ENCODE measurements at places on chromosomes 2 and 18. TPM values are rescaled to one million over a fixed set of nuclear protein-coding genes. Genes with fewer than 3 reads are reported as not detected.
A peak's percentile ranks its signal among the peaks of the same experiment; 100 is the strongest.

DNA sequence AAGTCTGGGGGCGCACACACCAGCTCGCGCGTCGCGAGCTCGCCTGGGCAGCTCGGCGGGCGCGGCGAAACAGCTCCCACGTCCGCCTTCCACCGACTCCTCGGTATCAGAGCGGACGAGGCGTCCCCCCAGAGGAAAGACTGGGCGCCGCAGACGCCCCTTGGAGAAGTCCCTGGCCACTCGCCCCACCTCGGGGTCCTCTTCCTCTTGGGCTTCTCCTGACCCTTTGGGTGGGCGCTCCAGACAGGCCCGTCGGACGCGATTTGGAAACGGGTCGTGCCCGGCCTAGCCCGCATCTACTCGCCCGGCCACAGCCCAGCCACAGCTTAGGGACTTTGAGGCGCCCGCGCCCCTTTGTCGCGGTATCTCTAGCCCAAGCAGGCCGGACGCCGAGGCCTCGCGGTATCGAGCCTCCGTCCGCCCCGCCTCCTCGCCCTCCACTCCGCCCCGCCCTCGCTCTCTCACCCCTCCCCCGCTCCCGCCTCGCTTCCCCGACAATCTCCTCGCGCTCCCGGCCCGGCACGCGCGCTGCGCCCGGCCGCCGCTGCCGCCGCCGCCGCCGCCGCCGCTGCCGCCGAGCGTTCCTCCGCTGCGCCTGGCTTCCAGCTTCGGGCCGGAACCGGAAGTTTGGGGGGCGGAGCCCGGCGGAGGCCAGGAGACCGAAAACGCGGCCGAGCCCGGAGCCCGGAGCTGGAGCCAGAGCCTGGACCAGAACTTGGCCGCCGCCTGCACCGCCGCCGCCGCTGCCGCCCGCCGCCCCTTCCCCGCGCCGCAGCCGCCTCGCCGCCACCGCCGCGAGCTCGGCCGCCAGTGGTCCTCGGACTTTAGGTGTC is 749 bp upstream of the ACVR2A start:
- peak; percentile 96 for DNase-seq

- DNase-seq = no peak
These were observed 43.9 kb downstream of the ACSL3 start for GRCh38 chr2:222904557-222905258.

- DNase-seq = no peak
These were observed 23.7 kb downstream of the CENPO start for GRCh38 chr2:24816884-24817283.

GRCh38 chr2:144592500-144593256 is 72.8 kb upstream of the ZEB2 start:
- no peak for DNase-seq

GRCh38 chr2:40147360-40147759 is 304.5 kb downstream of the SLC8A1 start:
- DNase-seq = no peak

GMPPA gene
- total RNA-seq = 17.1 TPM

- no peak for DNase-seq
These were observed 4.1 kb upstream of the TMEM177 start for GRCh38 chr2:119674711-119675500.

DNA sequence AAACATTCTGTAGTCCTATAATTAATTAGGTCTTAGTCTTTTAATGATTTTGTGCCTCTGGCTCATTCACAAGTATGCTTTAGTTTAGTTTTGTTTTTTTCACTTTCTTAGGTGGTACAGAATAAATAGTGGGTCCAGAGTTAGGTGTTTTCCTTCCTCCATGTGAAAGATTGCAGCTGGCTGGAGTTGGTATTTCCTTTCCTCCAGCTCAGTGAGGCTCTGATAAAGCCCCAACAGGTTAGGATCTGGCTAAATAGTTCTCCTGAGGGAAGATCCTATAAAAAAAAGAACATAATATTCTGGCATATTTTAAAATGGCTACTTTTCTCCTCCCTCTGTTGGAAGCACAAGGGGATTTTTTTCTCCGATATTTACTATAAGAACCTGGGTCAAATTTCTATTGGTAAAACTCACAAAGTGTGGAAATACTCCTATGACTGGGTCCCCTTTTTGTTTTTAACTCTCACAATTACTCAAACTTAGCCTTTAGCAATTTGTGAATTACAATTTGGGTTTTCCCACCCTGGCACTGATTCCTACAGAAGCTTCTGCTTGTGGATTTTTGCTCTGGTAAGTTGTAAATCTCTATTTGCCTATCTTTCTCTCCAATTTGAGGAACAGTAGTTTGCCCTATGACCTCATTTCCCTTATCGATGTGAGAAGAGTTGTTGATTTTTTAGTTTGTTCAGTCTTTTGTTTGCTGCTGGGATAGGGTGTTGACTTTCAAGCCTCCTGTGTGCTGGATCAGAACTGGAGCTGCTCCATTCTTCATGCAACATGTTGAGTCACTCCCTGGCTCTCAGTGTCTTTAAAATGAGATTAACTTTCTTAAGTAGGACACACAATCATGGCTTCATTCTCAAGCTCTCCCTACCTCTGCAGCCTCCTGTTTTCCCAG is 500.9 kb downstream of the RNF144A start:
- no peak for DNase-seq

DNA sequence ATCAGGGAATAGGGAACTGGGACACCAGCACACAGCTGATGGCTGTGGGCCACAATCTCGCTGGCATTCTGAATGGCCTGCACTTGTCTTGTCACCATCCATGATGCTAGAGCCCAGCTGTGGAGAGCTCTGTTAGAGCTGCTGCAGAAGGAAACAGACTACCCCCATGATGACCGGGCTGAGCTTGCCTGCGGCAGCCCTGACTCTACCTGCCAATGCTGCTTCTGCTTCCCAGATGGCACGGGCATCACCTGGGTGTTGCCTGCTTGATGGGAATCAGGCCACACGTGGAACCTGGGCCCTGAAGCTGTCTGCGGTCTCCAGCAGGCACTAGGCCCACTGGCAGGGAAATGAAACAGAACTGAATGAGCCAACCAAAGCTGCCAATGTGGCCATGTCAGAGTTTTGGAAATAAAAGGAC is 11.2 kb upstream of the DAW1 start:
- no peak for DNase-seq

BCL2L11 gene
- total RNA-seq = 29.7 TPM

GRCh38 chr2:217707131-217707611 is 295.6 kb downstream of the TNS1 start:
- no peak for DNase-seq

- no peak for DNase-seq
These were observed 1.9 kb upstream of the OTOS start for GRCh38 chr2:240142256-240142775.

HNMT gene
- not detected for total RNA-seq

KLHL41 gene
- 0.07 TPM for total RNA-seq

DNA sequence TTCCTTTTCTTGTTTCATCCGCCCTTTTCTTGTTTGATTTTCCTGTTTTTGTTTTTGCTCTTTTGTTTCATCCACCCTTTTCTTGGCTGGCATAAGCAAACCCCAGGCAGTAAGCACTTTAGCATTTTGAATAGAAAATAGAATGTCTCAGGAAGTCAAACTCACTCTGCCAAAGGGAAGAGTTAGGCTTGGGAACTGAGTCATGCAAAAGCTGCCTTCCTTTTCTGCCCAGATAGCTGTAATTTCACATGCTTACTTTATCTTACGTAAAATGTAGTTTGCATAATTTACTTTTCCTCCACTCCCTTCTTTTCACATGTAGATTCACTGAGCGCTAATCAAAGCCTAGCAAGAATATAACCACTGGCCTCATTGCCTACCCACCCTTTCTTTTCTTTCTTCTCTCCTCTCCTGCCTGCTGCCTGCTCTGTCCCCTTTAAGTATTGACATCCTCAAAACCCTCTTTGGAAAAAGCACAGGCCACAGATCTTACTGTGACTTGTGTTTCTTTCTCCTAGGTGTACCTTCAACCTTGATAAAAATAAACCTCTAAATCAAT is 48.4 kb downstream of the CNGA3 start:
- no peak for DNase-seq

CROCC2 gene
- total RNA-seq = not detected

DNA sequence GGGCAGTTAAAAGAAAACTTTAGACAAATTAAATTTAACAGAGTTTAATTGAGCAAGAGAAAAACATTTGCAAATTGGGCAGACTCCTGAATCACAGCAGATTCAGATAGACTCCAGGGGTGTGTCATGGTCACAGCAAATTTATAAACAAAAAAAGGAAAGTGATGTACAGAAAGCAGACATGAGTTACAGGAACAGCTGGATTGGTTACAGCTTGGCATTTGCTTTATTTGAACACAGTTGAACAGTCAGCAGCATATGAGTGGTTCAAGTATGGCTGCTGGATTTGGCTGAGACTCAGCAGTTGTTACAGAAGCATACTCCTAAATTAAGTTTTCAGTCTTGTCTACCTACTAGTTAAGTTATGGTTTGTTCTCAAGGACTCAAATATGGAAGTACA is 82.3 kb upstream of the NYAP2 start:
- no peak for DNase-seq

DNA sequence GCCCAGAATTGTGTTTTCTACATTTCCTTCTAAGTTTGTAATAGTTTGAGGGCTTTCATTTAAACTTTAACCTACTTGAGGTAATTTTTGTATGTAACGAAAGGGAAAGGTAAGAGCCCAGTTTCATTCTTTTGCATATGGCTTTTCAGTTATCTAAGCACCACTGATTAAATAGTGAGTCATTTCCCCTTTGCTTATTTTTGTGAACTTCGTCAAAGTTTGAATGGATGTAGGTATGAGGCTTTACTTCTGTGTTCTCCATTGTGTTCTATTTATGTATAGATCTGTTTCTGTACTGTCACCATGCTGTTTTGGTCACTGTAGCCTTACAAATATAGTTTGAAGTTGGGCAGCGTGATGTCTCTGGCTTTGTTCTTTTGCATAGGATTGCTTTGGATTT is 944.8 kb upstream of the CNTNAP5 start:
- DNase-seq = no peak

DNA sequence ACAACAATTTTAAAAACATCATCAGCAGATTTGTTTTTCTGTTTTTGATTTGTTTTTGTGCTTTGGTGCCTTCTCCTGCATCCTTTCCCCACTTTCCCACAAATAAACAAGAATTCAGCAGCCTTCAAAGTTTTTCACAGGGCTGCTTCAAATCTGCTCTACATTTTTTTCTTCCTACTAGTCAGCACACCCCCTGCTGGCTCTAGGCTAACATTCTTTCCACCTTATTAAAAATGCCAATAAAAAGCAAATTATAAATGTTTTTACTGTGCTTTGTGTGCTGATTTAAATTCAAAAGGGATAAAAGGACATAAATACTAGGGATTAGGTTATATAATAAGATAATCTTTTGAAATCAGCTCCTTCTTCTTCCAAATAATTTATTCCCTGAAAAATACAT is 6.2 kb upstream of the CNTNAP5 start:
- DNase-seq = peak; percentile 57

GRCh38 chr2:47079515-47080412 is 75.3 kb downstream of the STPG4 start:
- DNase-seq = no peak

DNA sequence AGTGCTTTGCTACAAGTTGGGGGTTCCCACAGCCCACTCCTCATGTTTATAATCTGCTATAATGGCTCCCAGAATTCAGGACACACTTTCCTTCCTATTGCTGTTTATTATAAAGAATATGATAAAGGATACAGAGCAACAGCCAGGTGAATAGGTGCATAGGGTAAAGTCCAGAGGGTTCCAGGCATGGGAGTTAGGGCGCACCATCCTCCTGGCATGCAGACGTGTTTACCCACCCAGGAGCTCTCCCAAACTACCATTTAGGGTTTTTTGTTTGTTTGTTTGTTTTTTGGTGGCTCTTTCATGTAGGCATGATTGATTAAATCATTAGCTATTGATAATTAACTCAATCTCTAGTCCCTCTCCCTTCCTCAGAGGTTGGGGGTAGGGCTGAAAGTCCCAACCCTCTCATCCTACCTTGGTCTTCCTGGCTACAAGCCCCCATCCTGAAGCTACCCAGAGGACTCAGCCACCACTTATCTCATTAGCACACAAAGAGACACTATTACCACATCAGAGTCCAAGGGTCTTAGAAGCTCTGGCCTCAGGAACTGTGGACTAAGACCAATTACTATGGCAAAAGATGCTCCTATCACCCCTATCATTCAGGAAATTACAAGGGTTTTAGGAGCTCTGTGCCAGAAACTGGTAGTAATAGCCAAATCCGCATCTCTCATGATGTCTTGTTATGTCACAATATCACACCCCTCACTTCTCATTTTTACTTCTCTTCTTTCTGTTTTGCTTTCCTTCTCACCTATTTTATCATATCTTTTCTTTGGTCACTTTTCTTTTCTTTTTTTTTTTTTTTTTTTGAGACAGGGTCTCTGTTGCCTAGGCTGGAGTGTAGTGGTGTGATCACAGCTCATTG is 154.9 kb upstream of the TTC39C start:
- no peak for DNase-seq

GRCh38 chr2:204321910-204322751 is 223.1 kb upstream of the PARD3B start:
- DNase-seq = no peak

DNA sequence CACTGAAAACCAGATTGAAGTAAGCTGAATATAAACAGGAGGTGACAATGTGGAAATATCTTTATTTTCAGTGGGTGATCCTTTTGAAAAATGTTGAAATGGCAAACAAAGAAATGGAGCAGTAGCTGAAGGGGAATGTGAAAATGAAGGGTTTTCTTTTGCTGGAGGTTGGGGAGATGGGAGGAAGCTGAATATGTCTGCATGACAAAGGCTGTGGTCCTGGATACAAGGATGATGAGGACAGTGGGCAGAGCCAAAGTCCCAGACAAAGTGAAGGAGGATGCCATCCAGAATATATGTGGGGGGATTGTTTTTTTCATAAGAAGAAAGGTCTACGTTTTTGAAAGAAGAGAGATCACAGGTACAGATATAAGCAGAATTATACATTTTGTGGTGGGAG is 6.7 kb downstream of the ALS2 start:
- DNase-seq = no peak

GRCh38 chr2:43097644-43098408 is 128.6 kb downstream of the ZFP36L2 start:
- DNase-seq = no peak

UGT1A1 gene
- not detected for total RNA-seq

GRCh38 chr2:132667706-132668105 is 2.3 kb downstream of the LYPD1 start:
- no peak for DNase-seq

- no peak for DNase-seq
These were observed 275.3 kb downstream of the CDH2 start for GRCh38 chr18:27901424-27902226.

DNA sequence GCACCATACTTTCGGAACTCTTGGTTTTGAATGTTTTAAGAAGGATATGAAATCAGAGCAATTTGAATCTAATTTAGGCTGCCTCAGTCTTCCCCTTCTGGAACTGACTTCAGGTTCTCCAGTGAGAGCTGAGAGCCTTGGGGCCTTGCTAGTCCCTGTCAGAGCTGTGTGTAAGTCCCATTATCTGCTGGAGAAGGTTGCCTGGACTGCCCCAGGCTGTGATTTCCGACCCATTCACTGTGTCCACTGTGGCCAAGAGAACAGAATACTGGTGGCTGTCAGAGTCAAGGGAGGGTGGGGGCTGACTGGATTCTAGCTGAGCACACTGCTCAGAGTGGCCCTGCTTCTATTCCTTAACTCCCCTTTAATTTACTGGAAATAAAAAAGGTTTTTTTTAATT is 278.0 kb downstream of the KCNS3 start:
- no peak for DNase-seq
